CD4-positive, alpha-beta T cell treated with Interleukin-6 at 100 ng/mL for 8 hours (primary cell): ENCODE measurements at places on chromosomes 6 and 20.

DNA sequence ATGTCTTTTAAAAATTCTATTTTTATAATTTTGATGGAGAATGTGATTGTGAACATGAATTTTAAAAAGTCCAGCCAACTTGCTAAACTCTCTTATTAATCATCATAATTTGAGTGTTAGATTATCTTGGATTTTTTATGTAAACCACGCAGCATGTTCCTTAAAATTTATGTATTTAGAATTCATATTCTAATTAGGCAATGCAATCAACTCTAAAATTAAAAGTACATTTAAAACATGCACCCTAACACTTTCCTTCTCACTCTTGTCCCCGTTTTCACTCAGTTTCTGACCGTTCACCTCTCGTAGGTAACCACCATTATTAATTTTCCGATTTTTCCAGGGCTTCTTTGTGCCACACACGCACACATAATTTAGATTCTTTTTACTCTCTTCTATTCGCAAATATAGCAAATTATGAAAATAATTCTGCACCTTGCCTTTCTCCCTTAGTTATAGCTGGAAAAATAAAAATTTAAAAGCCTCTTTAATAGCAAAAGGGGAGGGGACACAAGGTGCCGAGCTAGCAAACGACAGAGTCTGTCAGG is 329 bp upstream of the ZKSCAN3 start:
- DNase-seq = no peak

GRCh38 chr6:46586906-46587305 is 65.7 kb downstream of the CYP39A1 start:
- no peak for DNase-seq

GRCh38 chr6:25403150-25403549 is 124.0 kb downstream of the CARMIL1 start:
- DNase-seq = no peak

- no peak for DNase-seq
These were observed 5.6 kb downstream of the IL22RA2 start for GRCh38 chr6:137167702-137168377.

- no peak for DNase-seq
These were observed 32.7 kb downstream of the TLDC2 start for GRCh38 chr20:36908603-36909002.

DNA sequence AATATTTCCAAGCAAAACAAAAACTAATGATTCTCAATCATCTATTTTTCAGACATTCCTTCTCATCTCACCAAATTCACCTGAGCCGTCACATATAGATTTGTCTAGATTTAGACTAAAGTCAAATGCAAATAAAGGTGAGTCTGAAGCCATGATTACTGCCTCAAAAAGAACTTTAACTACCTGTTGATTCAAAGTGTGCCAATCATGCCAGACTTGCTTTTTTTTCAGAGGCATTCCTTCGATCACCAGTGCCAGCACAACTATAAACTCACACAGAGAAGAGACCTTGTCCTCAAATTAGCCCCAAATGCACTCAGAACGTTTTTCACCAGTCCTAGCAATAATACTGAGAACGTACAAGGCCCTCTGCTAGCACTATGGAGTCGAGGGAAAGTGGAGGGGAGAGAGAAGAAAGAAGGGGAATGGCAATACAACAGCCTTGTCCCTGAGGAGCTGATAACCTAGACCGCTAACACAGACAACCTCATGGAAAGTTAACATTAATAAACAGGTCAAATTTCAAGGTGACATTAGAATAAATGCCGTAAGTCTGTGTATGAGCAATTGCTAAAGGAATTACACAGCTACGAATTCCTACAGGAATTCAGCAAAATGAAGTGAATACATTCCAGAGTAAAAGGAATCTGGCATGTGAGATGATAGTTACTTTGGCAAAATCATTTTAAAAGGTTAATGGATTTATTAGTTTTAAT is 60.9 kb downstream of the EPB41L2 start:
- DNase-seq = no peak

GRCh38 chr6:96809119-96809518 is 28.2 kb downstream of the GPR63 start:
- no peak for DNase-seq

DNA sequence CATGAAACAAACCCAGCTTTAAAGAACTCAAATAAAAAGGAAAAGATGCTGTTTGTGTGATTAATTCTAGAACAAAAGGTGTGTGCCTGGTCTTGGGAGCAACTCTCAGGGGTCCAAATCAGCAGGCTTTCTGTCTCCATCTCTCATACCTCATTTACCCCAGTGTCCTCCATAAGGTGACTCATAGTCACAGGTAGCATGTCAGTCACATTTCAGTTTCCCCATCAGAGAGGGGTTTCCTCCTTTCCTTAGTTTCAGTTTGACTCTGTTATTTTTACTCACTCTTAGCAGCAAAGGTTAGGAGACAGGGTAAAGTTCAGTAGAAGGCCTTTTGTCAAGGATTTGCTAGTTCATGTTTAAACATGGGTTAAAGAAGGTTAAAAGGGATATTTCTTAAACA is 46.2 kb downstream of the OGFRL1 start:
- DNase-seq = no peak

- no peak for DNase-seq
These were observed 69.4 kb upstream of the BMP2 start for GRCh38 chr20:6698056-6698455.

DNA sequence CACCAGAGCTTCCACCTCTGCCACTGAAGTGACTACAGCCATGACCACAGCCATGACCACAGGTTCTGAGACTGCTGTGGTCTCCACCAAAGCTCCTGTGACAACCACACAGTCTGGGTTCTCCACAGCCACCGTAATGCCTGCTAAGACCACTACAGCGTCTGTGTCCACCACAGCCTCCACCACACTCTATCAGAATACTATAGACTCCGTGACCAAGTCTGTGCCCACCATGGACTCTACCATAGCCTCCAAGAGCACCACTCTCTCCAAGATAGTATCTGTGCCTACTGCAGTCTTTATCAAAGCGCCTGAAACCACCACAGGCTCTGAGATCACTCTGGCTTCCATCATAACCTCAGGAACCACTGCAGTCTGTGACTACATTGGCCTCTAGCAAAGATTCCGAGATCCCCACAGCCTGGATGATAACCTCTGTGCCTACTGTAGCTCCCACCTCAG is 18.3 kb upstream of the MUC21 start:
- no peak for DNase-seq

GRCh38 chr6:128111096-128111495 is 210.2 kb upstream of the THEMIS start:
- DNase-seq = no peak
